ENCODE measurements at places on chromosomes 2 and 18. TPM values are rescaled to one million over a fixed set of nuclear protein-coding genes. Genes with fewer than 3 reads are reported as not detected.

DNA sequence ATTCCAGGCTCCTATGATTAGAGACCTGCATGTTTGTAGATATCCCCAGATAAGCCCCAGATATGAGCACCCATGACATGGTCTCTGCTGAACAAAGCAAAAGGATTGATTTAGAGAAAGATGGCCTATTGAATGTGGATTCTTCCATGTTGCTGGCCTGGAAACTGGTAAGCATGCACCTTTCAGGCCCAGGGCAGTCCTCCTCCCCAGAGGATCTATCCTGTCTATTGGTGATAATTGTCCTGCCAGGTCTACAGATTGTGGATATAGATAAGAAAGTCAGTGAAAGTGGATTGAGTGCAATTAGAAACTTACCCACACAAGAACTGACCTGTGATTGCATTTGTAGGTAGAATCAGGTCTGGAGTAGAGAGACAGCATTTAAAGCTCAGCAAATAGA is 256.9 kb upstream of the SIX3 start:
- DNase-seq, result no peak

- DNase-seq, result no peak
Measured at GRCh38 chr2:123500346-123500745, 524.7 kb upstream of the CNTNAP5 start.

DNA sequence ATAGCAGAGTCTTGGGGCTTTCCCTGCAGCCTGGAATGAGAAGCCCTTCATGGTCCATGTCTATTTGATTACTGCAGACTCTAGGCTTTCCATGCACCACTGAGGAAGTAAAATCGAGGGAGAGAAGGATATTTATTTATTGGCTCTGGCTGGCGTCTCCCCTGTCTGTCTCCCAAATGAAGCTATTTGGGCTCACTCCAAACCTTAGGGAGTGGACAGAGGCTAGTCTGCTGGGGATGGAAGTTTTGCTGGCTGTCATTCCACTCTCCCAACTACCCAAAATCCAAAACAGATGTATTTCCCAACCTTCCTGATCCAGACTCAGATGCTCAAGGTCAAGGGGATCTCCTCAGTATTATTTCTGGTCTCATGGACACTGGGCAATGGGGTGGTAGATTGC is 33.7 kb downstream of the TMEM17 start:
- no peak for DNase-seq

GRCh38 chr2:86028766-86029381 is 76.8 kb downstream of the POLR1A start:
- DNase-seq, result no peak

DNA sequence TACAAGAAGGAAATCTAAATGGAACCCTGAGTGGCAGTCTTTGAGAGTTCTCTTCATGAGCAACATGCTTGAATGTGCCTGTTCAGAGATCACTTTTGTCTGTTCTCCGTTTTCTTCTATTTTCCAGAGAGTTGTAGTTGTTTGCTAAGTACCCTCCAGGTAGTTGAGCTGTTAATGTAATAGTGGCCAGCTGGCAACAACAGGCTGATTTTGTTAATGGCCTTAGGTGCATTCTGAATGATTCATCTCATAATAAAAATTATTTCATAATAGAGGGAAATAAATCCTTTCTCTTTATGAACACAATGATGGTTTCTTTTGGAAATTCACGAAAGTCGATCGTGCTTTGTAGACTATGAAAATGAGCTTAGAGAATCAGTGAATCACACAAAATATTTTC is 136.8 kb downstream of the LRP1B start:
- no peak for DNase-seq

DNA sequence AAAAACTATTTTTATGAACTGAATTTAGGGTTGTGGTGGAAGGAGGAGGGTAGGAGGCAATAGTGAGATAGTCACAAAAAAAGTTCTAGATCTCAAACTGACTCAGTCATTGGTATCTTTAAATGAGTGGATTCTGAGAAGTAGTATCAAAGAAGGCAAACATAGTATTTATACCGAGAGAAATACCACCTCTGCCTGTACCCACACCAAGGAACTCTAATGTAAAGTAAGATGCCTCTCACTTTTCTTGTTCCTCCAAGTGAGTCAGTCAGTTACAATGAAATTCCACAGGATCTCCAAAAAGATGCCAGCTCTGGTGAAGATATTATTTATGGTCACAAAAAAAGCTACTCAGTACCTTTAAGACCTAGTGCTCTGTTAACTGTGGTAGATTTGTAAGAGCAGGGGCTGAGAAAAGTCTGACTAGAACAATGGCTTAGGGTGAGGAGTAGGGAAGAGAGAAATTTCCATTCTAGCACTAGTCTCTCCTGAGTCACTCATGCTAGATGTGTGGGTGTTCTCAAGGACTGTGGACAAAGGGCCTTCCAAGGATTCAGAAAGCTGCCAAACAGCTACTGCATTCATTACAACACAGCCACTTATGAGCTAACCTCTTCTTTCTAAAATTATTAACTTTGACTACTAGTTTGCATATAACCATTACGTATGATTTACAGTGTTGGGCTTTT is 36.3 kb downstream of the YWHAQ start:
- peak; percentile 85 for DNase-seq

DNA sequence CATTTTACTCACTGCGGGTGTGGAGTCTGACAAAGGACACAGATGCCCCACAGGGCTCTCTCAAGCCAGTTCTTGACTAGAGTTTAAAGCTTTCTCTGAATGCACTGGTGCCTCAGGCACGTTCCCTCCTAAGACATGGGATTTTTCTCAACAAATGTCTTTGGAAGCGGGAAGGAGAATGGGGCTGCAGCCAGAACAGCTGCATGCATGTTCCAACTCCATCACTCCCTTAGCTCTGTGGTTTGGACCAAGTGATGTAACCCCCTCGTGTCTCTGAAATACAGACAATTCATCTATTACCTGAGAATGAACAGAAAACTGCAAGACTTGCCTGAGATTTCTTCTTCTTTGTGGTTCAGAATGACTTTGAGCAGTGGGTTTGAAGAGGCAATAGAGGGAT is 141.7 kb upstream of the SERPINE2 start:
- no peak for DNase-seq

DNA sequence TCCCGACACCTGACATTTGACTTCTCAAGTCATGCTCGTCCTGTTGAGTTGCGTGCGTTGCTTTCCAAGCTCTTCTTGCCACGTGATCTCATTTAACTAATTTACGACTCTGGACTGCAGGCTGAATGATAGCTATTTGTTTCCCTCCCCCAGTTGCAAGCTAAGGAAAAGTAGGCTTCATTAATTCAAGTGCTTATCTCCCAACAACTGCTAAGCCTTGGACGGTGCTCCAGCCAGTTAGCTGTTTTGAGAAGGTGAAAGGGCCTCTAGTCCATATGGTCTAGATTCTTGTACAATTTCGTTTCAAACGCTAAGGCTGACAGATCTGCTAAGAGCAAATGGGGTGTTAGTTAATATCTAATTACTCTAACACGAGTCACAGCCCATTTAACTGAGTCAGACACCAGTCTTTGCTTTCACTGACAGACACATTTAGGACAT is 21.1 kb downstream of the GPR45 start:
- DNase-seq, result no peak

- DNase-seq, result no peak
Measured at GRCh38 chr2:142014536-142014935, 116.3 kb downstream of the LRP1B start.

The IL36G gene
- total RNA-seq, result not detected

The DNAH7 gene
- total RNA-seq, result 0.64 TPM

The LONRF2 gene
- total RNA-seq, result 0.10 TPM

The FEV gene
- total RNA-seq, result not detected

The CTAGE1 gene
- total RNA-seq, result not detected
